ENCODE measurements at places on chromosomes 2 and 18. TPM values are rescaled to one million over a fixed set of nuclear protein-coding genes. Genes with fewer than 3 reads are reported as not detected.

Gene WDR35
- 0.83 TPM for total RNA-seq

Gene SPHKAP
- not detected for total RNA-seq

Gene SCG2
- total RNA-seq = 0.18 TPM

DNA sequence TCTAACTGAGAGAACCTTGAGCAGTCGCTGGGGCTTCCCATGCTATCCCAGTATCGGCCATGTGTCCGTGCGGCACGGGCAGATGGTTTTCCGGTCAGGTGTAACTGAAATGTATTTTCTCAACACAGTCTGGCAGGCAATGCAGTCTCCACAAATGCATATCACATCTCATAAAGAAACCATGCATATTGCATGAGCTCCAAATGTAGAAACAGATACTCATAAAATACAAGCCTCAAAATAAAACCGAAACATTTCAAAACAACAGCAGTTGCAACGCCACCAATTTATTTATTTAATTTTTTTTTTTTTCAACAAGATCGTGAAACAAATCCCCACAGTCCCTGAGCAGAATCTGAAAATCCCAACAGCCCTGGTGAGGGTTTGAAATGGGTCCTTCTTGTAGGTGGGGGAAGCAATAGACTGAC is 299.4 kb downstream of the LPIN1 start:
- no peak overlapping the region for H3K4me3 ChIP-seq
- H3K4me1 ChIP-seq = no peaks in the 10 kb centered on the region
- no peak for DNase-seq
- no peak overlapping the region for H3K27ac ChIP-seq
- H3K36me3 ChIP-seq = no peaks in the 10 kb centered on the region
- no peaks in the 10 kb centered on the region for H3K27me3 ChIP-seq

Gene EPAS1
- 86.7 TPM for total RNA-seq

DNA sequence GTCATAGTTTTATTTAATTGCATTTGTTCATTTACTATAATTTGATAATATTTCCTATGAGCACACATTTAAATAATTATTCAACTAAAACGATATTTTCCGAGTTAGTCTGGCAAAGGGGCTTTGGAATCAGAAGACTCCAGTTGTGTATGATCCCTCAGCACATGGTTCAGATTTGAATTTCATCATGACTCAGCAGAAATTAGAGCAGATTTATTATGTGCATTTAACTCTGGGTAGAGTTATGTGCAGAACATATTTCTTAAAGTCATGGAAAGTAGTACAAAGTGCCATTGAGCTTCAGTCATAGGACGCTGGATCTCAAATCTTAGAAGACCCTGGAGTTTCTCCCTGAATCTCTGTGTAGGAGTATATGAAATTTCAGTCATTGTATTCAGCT is 106.7 kb downstream of the ADCYAP1 start:
- no peaks in the 10 kb centered on the region for H3K4me1 ChIP-seq
- no peaks in the 10 kb centered on the region for H3K27me3 ChIP-seq
- H3K36me3 ChIP-seq = no peaks in the 10 kb centered on the region
- no peak overlapping the region for H3K27ac ChIP-seq
- no peak for DNase-seq
- no peak overlapping the region for H3K4me3 ChIP-seq

All from esophagus squamous epithelium (tissue), 5 donors.